ENCODE measurements at places on chromosomes 12 and 14.

DNA sequence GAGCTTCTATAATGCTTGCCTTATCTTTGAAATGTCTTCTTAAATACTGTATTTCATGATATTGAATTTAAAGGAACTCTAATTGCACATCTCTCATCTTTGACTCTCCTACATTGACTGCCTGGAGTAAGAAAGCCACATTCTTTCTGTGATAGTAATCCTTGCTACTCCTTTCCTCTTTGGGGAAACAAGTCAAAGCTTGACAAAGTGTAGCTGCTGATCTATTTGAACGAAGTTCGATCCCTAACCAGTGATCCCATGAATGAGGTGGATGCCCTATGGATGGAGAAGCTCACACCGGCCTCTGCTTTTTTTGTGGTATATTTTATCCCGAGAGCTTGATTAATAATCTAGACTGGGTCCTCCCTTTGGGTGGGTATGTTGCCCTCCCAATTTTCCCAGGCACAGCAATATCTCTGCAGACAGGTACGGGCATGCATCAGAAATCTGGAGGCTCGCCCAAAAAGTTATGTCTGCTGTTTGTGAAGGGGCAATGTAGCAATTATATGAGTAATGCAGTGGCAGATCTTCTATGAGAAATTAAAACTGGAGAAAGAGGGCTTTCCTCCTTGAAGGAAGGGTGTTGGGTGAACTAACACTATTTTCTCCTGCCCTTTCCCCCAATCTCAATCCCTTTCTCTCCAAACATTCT lies 163.0 kb upstream of the FRMD6 start:
- DNase-seq, result no peak

- no peak for DNase-seq
Observed at GRCh38 chr14:59150990-59151389, 37.5 kb upstream of the DAAM1 start.

DNA sequence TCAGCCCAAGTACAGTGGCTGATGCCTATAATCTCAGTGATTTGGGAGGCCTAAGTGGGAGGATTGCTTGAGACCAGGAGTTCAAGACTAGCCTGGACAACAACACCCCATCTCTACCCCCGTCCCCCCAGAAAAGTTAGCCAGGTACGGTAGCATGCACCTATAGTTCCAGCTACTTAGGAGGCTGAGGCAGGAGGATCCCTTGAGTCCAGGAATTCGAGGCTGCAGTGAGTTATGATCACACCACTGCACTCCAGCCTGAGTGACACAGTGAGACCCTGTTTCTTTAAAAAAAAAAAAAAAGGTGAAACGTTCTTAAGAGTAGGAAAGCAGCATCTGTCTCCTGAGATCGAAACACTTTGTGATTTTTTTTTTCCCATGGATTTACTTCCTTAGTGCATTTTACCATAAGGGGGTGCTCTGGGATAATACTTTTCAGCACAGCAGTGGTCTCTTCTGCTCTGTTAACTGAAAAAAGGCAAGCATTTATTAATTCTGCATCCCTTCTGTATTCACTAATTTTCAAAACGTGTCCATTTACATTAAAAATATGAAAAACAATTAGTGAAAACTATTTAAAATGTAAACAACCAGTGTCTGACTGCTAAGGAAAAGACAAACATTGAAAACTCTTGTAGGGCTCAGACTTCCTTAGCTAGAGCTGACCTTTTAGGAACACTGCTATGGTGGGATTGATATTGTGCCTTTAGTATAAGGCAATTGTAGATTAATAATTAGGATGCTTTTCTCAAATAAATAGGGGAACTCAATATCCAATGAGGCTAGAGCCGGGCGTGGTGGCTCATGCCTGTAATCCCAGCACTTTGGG lies 31.2 kb upstream of the USP44 start:
- no peak for DNase-seq

DNA sequence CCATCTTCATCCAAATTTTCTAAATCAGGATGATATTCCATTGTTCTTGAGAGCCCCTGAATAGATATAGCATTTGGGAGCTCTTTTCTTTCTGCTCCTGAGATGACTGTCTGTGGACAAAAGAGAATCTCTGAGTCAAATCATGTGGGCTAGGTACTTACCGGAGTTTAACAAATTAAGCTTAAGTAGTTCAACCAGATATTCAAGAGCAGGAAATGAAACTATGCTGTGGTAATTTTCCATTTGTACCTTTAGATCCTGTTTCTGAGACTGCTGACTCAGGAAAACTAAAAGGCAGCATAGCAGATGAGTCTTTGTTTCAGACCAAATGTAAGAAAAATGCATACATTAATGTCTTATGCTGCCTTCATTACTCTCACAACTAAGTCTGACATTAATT lies at the start of gene CLEC7A:
CLEC7A (minus strand) TSS at position 158 of the 400 bp plus-strand sequence; CDS start at position 41, 117 bp downstream.
- no peak for DNase-seq

- DNase-seq, result no peak
Observed at GRCh38 chr12:79877246-79877645, 57.7 kb downstream of the PPP1R12A start.

DNA sequence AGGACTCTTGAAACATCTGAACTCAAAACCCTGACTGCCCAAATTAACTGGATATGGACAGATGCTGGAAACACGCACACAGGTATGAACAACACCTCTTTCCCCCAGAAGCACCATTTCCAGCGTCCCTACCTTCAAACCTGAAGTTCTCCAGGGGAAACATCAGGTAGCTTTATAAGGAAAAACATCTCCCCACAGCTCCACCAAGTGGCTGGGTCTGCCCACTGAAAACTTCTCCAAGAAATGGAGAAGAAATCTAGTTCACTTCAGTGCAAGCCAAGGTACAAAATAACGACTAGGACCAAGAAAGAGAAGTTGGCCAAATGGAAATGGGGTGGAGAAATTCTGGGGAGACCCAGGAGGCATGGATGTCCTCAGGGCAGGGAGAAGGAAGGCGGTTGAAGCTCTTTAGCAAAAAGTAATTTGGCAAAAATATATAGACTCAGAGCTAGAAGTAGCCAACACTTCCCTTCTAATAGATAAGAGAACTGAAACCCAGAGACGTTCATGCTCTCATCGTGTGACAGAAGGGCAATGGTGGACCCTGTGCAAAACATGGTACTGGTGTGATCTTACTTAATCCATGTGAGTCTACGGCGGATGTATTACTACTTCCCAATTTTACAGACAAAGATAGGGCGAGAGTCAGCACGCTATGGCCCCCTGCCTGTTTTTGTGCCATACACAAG lies 10.5 kb upstream of the NUAK1 start:
- DNase-seq, result no peak

- no peak for DNase-seq
Observed at GRCh38 chr14:61454545-61454944, 133.2 kb downstream of the PRKCH start.

- no peak for DNase-seq
Observed at GRCh38 chr14:103788086-103788485, 59.3 kb downstream of the PPP1R13B start.

GRCh38 chr12:117025481-117026151 lies 73.6 kb downstream of the TESC start:
- no peak for DNase-seq

DNA sequence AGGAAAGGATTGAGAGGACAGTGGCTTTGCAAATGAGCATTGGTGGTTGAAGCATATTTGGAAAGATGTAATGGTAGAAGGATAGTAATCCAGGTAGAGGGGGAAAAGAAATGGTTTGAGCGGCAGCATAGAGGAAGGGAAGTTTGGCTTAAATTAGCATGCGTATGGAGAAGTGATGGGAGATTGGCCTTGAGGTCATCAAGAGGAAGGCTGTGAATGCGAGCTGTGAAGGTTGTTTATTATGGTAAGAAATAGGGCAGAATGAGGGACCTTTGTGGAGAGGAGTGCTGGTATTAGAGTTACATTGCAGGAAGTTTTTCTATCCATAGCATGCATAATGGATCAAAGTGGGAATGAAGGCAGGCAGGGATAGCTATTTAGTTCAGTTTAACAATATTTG lies 162.1 kb downstream of the TMTC2 start:
- no peak for DNase-seq

DNA sequence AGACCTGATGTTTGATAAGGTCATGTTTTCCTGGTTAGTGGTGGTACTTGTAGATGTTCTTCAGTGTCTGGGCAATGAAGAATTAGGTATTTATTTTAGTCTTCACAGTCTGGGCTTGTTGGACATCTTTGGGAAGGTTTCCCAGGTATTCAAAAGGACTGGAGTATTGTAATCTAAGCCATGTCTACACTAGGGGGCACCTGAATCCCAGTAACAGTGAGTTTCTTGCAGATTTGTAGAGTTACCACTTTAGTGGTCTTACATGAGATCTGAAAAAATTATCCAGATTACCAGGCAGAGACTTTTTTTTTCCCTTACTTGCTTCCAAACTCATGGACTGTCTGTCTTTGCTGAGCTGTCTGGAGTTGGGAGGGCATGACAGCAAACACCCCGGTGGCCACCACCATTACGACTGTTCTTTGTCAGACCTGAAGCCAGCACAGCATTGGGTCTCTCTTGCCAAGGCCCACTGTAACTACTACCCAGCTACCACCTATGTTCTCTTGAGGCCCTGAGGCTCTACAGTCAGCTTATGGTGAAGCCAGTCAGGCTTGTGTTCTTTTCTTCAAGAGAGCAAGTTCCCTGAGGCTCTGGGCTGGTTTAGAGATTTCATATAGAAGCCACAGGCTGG lies 820.7 kb upstream of the FBXO33 start:
- DNase-seq, result no peak

DNA sequence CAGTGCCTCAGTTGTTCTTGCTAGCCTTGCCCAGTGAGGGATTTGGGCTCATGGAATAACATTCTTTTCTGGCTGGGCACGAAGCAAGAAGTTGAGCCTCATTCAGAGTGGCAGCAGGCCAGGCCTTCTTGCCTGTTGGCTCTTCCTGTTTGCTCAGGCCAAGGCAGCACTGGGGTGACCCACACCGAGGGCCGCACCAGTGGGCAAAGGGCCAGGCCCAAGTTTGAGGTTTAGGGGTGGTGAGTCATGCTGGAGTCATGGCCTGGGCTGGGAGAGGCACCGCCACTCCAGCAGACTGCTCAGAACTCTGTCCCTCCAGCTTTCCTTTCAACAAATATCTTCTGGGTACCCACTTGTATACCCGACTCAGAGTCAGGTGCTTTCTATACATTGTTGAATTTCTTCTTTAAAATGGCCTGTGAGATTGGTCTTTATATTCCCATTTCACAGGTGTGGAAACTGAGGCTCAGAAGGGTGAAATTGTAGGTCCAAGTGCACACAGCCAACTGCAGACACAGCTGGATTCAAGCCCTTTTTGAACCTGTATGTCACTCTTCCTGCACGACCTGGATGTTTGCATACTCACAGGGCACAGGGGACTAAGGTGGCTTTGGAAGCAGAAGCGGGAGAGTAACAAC lies 279.4 kb downstream of the FOXN3 start:
- DNase-seq, result peak; percentile 76

GRCh38 chr14:92416544-92416943 lies 93.6 kb downstream of the SLC24A4 start:
- no peak for DNase-seq

DNA sequence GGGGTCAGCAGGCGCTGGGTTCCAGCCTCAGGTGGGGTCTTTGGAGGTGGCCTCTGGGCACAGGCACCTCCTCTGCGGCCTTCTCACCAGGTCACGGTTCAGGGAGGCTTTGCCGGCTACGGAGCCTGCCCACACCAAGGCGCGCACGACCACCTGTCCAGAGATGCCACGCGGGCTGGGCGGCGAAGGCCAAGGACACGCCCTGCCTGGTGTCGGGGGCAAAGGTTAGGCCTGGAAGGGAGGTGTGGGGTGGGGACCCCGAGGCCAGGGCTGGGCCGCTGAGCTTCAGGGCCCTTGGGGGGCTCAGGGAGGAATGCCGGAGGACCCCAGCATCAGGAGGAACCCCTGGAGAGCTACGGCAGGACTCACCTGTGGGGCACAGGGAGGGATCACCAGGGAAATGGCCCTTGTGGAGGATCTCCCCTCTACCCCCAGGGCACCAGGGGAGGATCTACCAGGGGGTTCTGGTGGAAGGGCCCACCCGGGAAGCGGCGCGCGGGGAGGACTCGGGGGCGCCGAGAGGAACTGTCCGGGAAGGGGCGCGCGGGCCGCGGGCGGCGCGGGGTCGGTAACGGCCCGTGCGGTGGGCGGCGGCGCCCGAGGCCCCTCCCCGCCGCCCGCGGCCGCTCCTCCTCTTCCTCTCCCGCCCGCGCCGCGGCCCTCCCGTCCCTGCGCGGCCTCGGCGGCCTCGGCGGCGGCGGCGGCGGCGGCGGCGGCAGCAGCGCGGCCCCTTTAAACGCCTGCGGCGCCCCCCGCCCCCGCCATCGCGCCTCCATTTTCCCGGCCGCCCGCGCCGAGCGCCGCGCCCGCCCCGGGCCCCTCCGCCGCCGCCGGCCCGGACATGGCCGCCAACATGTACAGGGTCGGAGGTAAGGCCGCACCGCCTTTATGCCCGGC lies at the start of gene MTA1:
MTA1 (plus strand) TSS at position 633 of the 897 bp plus-strand sequence; CDS start at position 842, 209 bp downstream.
- DNase-seq, result no peak

- peak; percentile 13 for DNase-seq
Observed at GRCh38 chr12:107091381-107091780, 2.0 kb downstream of the CRY1 start.

DNA sequence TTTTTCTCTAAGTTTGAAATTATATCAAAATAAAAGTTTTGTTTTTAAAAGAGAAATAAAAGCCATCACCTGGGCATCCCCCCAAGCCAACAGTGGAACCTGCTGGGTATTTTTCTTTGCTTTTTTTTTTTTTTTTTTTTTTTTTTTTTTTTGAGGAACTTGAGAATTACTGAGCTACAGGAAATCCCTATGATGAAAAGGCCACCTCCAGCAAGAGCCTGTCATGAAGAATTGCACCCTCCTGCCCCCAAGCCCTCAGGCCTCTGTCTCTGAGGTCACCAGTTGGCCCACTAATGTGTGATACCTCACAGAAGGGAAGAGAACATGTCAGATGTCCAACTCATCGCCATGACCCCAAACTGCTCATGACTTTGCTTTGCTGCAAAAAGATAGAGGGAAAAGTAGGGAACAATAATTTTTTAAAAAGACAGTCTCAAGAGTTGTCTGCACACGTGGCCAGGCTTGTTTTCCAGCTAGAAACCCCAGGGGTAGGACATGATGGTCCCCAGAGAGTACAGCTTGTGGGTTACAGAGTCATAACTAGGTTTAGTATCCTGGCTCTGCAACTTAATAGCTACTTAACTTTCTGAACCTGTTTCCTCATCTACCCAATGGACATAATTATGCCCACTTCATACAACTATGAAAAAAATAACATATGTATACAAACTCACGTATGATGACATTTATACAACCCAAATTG lies 124.3 kb upstream of the EGLN3 start:
- DNase-seq, result no peak

GRCh38 chr12:133081159-133081780 lies 547 bp downstream of the ZNF140 start:
- DNase-seq, result no peak

- no peak for DNase-seq
Observed at GRCh38 chr12:129034558-129035289, 181.4 kb downstream of the GLT1D1 start.

GRCh38 chr14:50082308-50082742 lies 34.0 kb downstream of the VCPKMT start:
- no peak for DNase-seq
